ENCODE measurements at places on chromosomes 7 and 10.

GRCh38 chr7:74343281-74344131 lies 54.3 kb downstream of the CLIP2 start:
- DNase-seq: peak; percentile 74

DNA sequence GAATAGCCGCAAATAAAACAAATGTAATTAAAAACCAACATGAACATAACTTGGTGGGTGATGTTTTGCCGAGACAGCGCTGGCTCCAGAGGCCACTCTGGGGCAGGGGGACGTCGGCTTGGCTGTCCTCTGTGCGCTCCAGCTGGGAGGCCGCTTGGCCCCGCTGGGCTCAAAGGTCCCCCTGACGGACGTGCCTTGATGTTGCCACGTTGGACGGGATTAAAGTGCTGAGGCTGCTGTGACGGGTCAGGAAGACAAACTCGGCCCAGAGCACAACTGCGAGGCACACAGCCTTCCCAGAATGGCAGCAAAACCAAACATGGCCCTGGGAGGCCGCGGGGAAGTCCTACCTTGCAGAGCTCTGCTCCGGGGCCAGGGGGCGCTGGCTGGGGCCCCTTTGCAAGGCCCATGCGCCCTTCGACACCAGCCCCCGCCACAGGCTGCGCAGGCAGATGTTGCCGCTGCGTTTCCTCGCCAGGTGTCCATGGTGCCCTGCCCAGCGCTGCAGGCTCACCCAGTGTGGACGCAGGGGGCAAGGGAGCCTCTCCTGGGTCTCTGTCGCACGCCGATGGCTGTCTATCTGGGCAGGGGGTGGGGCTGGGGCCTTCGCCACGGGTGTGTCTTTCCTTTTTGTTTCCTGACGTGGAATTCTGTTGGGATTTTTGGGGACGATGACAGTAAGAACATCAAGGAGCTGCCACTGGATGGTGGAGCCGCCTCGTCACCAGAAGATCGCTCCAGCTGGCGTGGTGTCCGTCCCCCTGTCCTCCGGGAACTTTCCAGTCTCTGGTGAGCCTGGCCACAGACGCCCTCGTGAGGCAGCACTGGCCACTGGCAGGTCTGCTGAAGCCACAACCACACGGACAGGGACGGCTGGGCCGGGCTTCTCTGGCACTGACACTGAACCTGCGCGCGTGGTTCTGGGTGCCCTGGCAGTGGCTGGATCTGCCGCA lies 99.6 kb upstream of the DIP2C start:
- DNase-seq: peak; percentile 72

DNA sequence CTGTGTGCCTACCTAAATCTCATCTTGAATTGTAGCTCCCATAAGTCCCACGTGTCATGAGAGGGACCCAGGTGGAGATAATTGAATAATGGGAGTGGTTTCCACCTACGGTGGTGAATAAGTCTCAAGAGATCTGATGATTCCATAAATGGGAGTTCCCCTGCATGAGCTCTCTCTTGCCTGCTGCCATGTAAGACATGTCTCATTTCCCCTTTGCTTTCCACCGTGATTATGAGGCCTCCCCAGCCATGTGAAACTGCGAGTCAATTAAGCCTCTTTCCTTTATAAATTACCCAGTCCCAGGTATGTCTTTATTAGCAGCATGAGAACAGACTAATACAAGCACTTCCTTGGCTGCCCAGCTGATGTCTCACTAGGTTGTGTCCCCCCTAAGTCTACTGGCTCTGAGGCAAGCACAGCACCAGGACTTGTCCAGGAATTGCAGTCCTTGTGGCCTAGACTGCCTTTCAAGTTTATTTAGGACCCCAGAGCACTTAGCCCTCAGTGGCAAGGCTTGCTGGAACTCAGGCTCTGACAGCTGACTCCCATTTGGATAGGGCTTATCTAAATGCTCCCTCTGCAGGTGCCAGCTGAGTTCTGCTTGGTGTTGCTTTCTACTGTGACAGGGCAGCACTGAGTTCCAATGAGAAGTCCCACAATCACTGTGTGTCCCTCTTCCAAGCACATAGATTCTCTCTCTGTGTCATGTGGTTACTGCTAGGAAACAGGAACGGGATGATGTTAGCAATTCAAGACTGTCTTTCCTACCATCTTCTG lies 59.0 kb upstream of the TAS2R16 start:
- DNase-seq: no peak

DNA sequence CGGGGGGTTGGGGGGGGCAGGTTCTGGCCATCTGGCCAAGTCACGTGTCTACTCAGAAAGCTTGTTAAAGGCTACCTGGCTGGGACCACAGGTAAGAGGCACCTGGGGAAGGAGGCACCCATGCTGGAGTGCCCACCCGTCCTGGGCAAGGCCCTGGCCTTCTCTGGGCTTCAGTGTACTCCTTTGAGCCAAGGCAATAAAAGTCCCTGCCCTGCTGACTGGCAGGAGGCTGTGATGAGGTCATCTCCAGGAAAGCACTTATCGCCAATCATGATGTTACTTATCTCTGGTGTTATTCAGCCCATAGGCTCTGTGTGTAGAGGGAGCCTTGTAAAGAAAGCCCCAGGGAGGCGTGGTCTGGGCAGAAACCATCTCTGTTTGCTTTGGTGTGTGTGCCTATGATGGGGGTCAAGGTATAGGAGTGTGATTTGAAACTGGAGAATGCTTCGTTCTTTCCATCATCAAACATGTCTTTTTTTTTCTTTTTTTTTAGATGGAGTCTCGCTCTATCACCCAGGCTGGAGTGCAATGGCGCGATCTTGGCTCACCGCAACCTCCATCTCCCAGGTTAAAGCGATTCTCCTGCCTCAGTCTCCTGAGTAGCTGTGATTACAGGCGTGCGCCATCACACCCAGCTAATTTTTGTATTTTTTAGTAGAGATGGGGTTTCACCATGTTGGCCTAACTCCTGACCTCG lies 2.5 kb upstream of the CLDN4 start:
- DNase-seq: no peak

GRCh38 chr10:119022846-119023552 lies 6.5 kb upstream of the NANOS1 start:
- DNase-seq: peak; percentile 73

GRCh38 chr10:3199488-3199887 lies 26.9 kb upstream of the PITRM1 start:
- DNase-seq: no peak

DNA sequence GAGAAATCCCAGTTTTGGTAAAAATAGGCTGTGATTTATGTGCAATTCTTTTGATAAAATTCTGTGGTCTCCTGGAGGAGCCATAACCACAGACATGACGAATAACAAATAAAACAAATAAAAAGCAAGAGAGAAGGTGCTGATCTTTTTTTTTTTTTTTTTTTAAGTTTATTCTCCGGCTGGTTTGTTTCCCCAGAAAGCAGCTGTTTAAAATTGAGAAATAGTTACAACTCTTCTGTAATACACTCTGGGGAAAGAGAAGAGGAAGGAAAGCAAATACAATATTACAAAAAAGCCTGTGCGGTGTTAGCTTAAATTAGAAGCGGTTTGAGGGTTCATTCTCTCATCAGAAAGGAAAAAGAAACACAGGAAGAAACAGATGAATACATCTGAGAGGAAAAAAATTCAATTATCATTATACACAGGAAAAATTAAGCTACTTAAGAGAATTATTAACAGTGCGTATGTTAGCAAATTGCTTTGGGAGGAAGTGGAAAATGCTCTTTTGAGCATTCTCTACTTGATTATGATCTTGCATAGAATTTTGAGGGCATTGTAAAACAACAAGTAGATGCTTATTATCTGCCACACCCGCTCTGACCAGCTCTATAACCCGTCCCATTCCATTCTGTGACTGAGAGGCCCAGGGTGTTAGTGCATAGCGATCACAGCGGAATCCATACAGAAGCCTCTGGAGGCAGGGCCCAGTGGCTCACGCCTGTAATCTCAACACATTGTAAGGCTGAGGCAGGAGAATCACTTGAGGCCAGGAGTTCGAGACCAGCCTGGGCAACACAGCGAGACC lies 40.6 kb upstream of the WAC start:
- DNase-seq: no peak
